ENCODE measurements at places on chromosomes 3 and 15.

- no peak for DNase-seq
Measured at GRCh38 chr15:46410705-46411104, 775.9 kb downstream of the SQOR start.

DNA sequence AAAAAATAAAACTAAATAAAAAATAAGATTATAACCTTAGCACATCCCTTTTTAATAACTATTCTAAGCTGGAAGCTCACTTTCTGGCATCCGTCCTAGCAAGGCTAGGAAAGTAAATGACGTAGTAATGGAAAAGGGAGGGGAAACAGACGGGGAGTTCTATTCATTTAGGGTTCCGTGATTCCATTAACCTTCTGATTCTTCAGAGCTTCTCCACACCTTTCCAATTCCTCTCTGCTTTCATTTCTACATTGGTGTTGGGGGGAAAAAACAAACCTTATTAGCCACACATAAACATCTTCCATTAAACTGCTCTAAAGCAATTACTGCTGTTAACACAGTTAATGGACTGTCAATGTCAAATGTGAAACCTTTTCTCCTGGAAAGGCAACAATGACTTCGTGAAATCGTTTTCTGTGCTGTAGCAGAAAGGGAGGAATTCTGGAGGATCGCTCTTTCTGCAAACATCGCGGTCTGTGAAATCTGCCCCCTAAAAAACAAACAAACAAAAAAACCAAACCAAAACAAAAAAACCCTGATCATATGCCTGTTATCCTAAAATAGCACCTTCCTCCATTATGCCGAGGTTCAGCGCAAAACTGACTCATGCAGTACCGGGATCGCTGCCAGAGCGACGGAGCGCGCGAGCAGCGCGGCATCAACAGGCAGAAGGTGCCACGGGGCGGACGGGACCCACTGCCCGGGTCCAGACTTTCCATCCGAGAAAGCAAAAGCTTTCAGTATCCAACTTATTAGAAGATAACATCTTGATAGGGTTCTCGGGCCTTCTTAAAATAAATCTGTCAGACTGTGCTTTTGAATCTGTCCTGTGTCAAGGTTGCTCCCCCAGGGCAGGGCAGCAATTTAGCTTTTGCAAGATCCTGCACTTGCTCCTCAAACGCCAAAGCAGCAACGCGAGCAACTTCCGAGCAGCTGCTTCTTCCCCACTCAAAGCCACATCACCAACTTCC lies 156.2 kb downstream of the FGF12 start:
- peak; percentile 30 for DNase-seq

GRCh38 chr3:183586477-183586876 lies 31.0 kb upstream of the KLHL6 start:
- no peak for DNase-seq

GRCh38 chr15:101378171-101378755 lies 83.2 kb upstream of the SNRPA1 start:
- DNase-seq: no peak

DNA sequence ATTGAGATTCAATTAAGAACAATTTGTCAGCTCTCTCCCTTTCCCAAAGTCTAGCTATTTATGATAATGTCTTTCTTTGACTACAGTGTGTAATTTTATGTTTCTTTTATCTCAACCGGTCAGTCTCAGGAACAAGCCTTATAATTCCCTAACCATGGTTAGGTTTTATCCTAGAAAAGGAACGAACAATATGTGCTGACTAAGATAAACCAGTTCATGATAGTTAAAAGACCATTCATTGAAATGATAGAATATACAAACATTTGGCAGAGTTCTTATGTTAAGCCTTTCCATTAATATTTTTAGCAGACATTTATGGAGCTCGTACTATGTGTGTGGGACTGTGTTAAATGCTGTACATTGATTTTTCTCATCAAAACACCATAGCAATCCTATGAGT lies 106.3 kb downstream of the SYNPR start:
- DNase-seq: no peak

DNA sequence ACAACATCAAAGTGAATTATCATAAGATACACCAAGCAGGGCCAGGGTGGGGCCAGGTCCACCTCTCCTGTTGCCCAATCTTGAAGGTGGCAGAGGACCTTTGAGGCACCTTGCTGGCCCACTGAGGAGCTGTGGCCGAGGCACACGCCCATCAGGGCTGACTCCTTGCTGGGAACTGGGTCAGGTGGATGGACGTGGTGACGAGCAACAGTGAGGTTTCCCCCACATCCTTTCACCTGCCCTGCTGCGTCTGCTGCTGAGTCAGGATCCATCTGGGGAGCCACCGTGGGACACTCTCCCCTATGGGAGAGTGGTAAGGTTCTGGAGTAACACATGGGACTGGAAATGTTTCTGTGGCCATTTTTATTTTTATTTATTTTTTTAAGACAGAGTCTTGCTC lies 17.3 kb upstream of the FURIN start:
- DNase-seq: no peak

DNA sequence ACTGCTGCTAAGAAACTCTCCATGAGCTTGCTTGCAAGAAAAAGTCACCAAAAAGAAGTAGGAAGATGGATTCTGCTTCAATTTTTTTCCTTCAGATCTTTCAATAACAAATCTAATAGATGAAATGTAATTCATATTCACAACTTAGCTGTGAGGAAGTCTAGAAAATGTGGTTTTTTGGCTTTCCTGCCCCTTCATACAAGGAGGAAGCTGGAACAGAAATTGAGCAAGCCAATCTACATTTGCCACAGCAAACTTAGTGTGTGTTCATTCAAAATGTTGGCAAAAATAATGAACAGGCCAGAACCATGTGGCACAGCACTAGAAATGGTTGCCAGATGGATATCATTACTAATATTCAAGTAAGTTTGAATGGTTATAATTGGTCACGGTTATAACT lies 93.2 kb upstream of the NEDD4 start:
- no peak for DNase-seq

DNA sequence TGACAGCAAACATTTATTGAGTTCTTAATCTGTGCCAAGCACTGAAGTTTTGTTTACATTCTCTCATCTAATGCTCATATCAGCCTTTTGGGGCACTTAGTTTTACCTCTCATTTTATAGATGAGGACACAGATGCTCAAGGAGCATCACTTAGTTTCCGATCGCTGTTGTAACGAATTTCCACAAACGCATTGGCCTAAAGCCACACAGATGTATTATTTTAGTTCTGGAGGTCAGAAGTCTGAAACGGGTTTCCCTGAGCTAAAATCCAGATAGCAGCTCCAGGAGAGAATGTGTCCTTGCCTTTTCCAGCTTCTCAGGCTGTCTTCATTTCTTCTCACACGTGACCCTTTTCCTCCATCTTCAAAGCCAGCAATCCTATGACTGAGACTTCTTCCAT lies 11.1 kb downstream of the SEMA6D start:
- DNase-seq: no peak

DNA sequence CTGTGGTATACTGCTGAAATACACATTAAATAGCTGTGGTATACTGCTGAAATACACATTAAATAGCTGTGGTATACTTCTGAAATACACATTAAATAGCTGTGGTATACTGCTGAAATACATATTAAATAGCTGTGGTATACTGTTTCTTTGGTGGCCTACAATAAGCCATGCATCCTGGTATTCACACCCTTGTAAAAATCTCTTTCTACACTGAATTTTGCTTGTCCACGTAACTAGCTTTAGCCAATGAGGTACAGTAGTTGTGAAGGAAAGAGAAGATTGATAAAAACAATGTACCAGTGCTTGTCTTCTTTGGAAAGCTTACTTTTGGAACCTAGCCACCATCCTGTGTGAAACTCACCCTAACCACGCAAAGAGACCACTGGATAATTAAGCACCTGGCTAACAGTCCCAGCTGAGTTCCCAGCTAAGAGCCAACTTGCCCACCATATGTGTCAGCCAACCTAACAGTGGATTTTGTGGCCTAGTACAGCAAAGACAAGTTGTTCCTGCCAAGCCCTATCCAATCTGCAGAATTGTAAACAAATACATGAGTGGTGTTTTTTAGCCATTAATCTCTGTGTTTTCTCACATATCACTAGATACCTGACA lies 103.4 kb upstream of the MELTF start:
- DNase-seq: peak; percentile 59

- no peak for DNase-seq
Measured at GRCh38 chr15:91807122-91807521, 46.4 kb upstream of the SLCO3A1 start.

- no peak for DNase-seq
Measured at GRCh38 chr3:158258619-158259018, 148.7 kb downstream of the RSRC1 start.
